DMS79 treated with DMSO at 0.1 percent for 48 hours (cell line): ENCODE measurements at places on chromosomes 5 and 9.
A peak's percentile ranks its signal among the peaks of the same experiment; 100 is the strongest.

DNA sequence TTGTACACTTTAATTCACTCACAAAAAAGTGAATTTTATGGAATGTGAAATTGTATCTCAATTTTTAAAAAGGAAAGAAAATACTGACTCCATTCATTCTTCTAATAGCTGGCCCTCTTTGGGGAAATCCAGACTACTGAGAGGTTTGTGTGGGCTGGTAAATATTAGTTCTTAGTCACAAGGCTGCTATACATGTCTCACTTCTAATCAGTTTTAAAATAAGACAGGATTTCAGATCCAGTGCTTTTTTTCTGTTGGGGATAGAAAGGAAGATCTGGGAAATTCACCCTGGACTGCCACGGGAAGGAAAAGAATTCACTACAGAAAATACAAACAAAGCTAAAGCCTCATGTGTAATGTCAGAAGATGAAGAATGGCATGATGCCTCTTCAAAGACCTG is 32.7 kb upstream of the ADAMTSL1 start:
- DNase-seq, result no peak

GRCh38 chr5:92544036-92544435 is 1037.0 kb downstream of the NR2F1-AS1 start:
- no peak for DNase-seq

DNA sequence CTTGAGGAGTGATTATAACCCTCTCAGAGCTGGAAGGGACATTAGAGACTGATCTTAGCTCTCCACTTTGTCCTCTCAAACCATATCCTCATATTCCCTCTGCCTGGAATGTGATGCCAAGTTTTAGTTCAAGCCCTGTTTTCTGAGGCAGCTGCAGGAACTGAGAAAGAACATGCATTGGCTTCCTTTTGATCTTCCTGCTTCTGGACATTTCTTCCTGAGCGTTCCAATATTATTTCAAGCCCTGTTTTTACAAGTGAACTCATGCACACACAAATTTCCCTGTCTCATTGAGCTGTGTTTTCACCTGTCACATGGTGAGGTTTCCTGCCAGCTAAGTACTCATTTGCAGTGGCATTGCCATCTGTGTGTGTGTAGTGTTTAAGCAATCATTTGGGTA is 17.0 kb downstream of the FOCAD start:
- peak; percentile 91 for DNase-seq

DNA sequence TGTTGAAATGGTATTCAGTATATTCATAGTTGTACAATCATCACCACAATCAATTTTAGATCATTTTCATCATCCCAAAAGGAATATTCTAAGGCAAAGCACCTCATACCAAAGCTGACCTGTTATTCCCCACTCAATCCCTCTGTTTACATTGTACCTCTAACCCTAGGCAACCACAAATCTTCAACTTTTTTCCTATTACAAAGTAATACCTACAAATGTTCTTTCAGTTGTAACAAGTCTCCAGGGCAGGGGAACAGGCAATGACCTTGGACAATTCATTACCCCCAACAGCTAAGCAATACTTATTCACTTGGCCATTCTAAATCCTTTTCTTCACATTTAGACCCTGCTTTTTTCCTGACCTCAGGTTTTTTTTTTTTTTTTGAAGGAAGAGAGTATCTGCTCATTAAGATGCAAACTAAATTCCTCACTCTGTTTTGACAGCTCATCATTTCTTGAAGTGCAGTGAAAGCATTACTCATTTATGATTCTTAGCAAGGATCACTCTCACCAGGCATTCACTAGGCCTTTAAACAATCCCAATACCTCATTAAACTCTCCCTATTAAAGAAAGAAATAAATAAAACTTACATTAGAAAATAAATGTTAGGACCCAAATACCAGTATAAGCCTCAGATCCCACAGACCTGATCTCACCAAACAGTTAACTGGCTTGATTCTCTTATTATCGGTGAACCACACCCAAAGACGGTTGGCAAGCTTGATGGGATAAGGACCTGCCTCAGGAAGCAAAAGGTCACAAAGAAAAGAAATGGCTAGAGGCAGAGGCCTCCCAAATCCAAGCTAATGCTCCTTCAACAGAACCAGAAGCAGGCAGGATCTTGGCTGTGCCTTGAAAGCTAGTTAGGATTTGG is 15.3 kb downstream of the MTMR12 start:
- no peak for DNase-seq

GRCh38 chr9:131013771-131014676 is 5.0 kb downstream of the LAMC3 start:
- no peak for DNase-seq

DNA sequence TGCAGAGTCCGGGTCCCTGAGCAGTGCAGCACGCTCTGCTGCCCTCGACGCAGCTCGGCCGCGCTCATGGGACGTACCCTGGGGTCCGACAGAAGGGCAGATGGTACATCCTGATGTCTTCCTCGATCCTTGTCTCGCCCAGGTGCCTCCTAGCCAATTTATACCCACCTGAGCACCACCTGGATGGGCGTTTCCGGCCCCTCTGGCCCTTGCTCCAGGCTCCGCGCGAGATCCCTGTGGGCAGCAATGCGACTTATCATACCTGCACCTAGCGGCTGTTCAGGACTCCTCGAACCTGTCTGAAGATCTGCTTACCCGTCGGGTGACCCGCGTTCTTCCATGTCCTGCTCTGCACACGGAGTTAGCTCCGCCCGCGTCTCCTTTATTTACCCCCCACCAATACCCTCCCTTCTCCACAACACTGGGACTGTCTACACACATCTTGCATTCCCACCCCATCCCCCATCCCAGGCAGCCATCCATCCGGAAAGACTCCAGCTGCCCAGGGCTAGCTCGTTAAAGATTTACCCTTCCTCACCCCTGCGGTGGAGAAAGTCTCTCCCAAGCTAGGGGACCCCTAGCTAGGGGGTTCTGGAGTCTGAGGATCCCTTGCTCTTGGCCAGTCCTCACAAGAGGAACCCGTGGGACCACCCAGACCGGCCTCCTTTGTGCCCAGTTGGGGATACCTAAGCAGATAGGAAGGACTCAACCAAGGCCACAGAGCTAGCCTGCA is at the start of gene KIF12:
KIF12 (minus strand) TSS at position 357 of the 733 bp plus-strand sequence; CDS start at position 341, 16 bp downstream.
- peak; percentile 48 for DNase-seq

- DNase-seq, result peak; percentile 52
Observed at GRCh38 chr9:77433675-77434445, 214.3 kb downstream of the GNA14 start.

- no peak for DNase-seq
Observed at GRCh38 chr9:32401488-32401887, 17.0 kb downstream of the ACO1 start.

GRCh38 chr5:125189531-125189941 is 443.1 kb upstream of the ZNF608 start:
- DNase-seq, result no peak

DNA sequence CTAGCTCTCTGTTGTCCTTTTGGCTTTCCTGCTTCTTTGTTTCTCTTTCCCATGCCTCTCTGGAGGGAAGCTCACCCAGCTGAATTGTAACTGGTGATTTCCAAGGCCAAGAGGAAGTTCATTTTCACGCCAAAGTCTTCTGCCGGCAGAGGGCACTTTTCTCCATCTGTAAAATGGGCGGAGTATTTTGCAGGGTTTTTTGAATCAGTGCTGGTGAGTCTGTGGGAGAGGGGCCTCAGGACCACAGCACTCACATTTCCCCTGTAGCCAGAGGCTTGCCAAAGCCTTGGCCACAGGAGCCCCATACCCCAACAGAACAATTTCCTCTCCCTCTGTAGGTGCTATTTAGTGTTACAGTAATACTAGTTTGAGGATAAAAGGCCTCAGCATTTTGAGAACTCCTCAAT is 42.3 kb upstream of the MATR3 start:
- DNase-seq, result no peak

- DNase-seq, result no peak
Observed at GRCh38 chr9:96651626-96652025, 3.5 kb downstream of the PRXL2C start.

DNA sequence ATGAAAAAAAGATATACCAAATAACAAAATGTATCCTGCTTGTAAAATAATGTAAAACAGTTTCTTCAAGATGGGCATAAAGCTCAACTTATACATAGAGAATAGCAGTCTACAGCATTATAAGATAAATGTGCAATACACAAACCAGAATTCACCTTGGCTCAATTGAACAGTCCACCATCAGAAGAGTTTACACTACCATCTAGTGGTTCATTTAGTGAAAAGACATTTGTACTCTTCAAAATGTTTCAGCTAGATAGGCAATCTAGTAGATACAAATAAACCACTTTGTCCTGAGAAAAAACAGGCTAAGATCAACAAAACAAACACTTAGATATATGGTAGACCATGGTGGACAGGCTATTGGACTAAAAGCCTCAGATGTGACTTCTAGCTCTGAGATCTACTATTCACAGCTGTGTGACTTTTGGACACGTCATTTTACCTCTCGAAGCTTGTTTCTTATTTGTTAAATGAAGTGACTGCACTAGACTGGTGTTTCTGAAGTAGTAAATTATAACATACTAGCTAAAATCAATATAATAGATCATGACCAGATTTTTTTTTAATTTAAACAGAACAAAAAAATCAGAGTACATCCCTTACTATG is 22.1 kb upstream of the TPD52L3 start:
- DNase-seq, result no peak

DNA sequence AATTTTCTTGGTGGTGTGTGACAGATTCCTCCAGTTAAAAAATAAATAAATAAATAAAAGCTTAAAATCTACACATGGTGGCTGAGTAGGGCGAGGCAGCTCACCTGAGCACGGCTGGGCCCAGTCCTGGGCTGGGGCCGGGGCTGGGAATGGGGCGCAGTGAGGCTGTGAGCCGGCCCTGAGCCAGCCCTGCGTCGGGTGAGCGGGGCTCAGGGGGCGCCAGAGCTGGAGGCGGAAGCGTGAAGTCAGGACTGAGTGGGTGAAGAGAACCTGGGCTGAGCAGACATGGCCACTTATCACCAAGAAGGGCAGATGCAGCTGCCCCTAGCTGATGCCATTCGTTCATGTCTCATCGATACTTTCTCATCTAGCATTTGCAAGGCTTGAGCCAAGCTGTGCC is 22.8 kb upstream of the DTWD2 start:
- no peak for DNase-seq

DNA sequence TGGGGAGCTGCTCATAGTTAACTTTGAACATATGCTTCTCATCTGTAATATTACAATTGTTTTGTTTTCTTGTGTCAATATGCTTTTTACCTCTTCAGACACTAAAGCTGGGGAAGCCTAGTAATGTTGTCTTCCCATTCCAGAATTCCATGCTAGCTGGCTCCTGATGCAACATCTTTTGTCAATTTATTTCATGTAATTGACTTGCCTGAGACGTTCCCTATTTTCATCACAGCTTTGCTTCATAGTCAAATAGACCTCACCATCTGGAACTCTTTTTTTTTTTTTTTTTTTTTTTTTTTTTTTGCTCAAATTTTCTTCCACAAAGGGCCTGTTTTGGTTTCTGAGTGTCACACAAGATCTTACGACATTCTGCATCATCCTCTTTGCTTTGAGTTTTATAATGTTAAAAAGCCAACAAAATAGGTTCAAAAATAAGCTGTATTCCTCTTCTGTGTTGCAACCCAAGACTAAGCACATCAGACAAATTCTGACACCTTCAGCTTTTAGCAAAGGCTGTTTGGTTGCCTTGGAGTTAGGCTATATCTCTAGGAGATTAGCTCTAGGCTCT is 235.2 kb downstream of the NR3C1 start:
- DNase-seq, result no peak
